Stimulated activated CD8-positive, alpha-beta memory T cell treated with anti-CD3 and anti-CD28 coated beads, Interleukin-15, amount 100 ng/mL, for 48 hours (primary cell): ENCODE measurements at places on chromosomes 6 and 20.

- DNase-seq: no peak
These were observed 78.5 kb upstream of the SIRPA start for GRCh38 chr20:1816384-1817381.

DNA sequence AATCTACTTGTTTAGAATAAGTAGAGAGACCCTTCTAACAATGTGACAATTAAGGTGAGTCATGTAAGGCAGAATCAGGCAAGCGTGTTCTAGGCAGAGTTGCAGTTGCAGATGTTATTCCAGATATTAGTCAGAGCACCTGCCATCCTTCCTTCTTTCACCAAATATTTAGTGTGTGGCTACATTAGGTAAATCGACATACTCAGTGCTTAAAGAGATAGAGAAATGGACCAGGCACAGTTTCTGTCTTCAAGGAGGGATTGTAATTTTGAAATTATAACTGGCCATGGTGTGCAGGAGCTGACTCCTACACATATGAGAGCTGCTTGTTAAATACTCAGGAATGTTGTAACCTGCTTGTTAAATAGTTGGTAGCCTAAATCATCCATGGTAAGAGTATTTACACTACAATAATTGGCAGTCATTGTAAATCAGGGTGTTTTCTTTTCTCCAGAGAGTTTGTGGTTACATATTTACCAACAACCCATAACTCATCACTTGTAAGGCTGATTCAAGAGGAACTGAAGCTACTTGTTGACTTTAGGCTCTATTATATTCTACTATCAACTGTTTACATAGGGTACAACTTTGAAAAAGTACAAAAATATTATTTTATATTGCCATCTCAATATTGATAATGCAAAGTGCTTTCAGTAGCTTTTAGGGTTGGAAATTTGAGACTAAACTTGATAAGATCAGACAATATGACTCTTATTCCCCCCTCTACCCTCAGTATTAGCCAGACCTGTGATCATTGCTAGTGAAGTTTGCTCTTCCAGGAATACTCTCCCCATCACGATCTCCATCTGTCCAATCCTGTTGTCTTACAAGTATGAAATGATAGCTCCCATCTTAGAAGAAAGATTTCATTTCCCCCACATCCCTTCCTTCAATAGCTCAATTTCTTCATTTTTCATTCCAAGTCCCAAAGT is 607.1 kb downstream of the COL12A1 start:
- no peak for DNase-seq

GRCh38 chr6:148507774-148508173 is 165.1 kb downstream of the SASH1 start:
- DNase-seq: no peak

GRCh38 chr20:43831481-43832065 is 83.1 kb upstream of the TOX2 start:
- DNase-seq: no peak

- peak; percentile 50 for DNase-seq
These were observed 5.4 kb downstream of the NPBWR2 start for GRCh38 chr20:64101731-64102621.

GRCh38 chr6:113709936-113710509 is 147.1 kb upstream of the MARCKS start:
- DNase-seq: no peak

DNA sequence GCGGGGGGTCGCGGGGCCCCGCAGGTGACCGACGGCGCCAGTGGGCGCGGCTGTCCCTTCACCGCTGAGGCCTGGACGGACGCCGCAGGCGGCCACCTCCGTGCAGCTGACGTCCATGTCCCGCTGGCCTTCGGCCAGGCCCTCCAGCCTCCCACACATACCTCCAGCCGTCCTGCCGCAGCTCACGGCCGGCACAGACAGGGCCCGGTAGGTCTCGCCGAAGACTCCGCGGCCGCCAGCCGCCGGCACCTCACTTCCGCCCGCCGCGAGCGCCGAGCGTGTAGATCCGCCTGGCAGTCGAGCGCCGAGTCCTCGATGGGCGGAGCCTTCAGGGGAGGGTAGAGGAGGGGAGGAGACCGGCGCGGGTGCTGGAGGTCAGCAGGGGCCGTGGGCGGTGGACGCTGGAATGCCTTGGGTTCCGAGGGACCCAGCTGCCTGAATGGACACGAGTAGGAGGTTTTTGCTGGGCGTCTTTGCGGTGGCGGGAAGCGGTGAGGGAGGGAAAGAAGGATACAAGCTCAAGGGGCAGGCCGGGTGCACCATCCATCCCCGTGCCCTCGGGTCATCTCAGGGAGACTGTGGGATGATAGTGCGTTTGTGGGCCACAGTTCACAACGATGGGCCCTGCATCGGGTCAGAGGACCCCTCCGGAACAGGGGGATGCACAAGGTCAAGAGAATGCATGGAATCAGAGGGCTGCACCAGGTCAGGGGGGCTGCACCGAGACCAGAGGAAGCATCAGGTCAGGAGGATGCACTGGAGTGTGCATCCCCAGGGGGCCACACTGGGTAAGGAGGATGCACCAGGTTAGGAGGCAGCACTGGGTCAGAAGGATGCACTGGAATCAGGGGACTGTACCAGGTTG is at the start of gene EXOC2:
Gene EXOC2, minus strand, starts transcription at position 282 of the 865 bp plus-strand sequence. CDS start 55,321 bp downstream, outside the sequence.
- DNase-seq: peak; percentile 77

GRCh38 chr20:35661908-35662307 is 2.8 kb downstream of the CPNE1 start:
- DNase-seq: no peak

DNA sequence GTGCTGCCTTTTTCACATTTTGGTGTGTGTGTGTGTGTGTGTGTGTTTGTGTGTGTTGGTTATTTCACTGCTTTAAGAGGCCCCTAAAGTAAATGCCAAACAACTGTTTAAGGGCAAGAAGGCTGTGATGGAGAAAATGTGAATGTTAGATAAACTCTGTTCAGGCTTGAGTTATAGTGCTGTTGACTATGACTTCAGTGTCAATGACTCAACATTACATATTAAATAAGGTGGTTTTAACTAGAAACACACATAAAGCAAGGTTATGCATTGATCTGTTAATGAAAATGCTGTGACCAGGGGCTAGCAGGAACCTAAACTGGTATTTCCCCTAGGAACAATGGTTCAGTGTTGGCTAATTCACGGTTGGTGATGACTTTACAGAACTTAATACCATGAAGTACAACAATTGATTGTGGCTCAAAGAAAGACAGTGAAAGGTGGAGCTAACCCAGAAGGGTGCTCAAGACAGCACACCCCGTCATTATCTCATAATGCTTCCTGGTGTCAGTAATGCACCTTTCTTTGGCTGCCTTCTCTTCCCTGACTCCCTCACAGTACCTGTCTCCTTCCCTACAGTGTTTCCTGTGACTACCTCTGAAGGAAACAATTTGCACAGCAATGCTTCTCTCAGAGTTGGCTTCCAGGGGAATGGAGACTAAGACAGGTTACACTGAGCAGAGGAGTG is 116.1 kb downstream of the RIN2 start:
- DNase-seq: no peak

GRCh38 chr6:56353860-56354259 is 106.5 kb upstream of the COL21A1 start:
- DNase-seq: no peak

GRCh38 chr20:17679941-17680835 is 1.9 kb downstream of the RRBP1 start:
- DNase-seq: no peak

DNA sequence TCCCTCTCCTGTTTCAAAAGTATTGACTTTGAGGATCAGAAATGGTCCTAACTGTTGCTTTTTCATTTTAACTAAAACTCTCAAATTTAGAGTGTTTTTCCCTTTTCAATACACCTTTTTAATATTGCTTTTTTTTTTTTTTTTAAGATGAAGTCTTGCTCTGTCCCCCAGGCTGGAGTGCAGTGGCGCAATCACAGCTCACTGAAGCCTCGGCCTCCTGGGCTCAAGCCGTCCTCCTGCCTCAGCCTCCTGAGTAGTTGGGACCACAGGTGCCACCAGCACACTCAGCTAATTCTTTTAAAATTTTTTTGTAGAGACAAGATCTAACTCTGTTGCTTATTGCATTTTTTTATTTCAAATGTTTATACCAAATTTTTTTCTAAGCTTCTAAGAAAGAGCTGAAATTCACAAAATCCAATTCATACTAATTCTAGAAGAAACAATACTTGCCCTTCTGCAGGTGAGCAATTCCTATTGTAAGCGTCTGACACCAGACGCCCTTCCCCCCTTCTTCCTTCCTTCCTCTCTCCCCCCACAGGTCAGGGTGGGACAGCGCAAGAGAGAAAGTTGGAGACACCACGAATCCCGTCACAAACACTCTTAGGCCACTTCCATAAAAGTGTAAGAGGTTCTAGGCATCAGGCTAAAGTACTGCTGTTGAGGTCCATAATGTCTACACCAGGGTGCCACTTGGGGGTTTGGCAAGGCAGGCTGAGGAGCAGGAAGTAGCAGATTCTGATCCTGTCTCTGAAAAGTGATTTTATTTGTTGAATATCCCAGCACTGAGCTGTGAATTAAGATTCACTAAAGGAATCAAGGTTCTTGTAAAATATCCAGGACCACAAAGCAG is 12.8 kb downstream of the DLL1 start:
- DNase-seq: no peak

- no peak for DNase-seq
These were observed 454.2 kb downstream of the GRIK2 start for GRCh38 chr6:101847690-101848089.

DNA sequence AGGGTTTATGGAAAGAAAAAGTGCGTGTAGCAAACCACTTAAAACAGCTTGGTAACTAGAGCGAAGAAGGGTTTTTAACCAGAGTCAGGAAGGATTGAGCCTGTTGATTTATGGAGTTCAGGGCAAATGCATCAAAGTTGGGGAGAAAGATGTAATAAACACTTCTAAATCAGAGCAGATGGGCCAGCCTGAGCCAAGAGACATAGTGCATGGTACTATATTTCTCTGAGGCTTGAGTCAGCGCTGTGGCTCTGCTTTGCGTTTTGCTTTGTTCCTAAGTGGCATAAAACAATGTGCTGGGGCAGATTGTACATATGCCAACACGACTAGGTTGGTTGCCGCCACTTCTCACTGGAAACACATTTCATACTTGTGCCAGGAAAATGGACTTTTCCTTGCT is 111.3 kb downstream of the BCKDHB start:
- DNase-seq: no peak

DNA sequence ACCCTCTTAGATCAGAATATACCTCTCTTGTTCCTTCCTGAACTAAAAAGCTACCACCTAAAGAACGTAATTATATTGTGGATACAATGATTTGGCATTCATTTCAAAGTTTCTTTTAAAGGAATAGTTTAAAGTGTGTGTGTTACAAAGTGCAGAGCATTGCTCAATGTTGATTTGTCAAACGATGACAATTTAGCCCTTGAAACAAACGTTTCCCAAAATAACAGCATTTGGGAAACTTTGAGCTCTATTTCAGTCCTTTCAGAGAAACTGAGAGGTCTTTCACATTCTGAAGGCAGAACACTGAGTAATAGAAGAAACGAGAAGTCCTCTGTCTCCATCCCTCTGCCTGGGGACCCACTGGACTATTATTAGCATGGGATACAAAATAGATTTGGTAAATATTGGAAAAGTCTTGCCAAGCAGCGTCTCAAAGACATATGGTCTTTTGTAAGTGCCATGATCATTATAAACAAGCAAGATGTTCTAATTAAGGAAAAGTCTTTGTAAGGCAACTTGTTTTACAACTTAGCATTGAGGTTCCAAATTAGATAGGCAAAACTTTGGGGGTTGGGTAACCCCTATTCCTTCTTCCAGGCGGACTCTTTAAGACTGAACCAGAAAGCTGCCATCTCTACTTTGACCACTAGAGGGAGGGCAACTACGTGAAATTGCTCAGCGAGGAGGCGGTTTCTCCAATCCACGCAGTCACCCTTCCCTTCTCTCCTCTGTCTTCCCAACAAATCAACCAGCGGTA is 208.8 kb downstream of the RNF144B start:
- no peak for DNase-seq

GRCh38 chr6:129252377-129253071 is 369.6 kb downstream of the LAMA2 start:
- DNase-seq: no peak

DNA sequence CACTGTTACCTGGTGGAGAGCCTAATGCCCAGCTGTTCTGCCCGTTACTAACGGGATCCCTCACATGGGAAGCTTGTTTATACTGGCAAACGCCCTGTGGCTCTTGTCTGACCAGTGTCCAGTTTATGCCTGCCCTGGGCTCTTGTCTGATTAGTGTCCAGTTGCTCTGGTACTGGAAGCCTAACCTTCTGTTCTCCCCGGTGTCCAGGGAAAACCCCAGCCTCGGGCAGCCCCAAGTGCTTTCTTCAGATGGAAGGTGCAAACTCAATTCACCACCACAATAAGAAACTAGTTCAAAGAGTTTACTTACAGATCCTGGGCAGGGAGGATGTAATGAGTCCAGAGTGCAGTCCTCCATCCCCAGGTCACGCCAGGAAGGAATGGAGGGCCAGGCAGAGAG is 148.4 kb downstream of the TBXT start:
- DNase-seq: no peak

DNA sequence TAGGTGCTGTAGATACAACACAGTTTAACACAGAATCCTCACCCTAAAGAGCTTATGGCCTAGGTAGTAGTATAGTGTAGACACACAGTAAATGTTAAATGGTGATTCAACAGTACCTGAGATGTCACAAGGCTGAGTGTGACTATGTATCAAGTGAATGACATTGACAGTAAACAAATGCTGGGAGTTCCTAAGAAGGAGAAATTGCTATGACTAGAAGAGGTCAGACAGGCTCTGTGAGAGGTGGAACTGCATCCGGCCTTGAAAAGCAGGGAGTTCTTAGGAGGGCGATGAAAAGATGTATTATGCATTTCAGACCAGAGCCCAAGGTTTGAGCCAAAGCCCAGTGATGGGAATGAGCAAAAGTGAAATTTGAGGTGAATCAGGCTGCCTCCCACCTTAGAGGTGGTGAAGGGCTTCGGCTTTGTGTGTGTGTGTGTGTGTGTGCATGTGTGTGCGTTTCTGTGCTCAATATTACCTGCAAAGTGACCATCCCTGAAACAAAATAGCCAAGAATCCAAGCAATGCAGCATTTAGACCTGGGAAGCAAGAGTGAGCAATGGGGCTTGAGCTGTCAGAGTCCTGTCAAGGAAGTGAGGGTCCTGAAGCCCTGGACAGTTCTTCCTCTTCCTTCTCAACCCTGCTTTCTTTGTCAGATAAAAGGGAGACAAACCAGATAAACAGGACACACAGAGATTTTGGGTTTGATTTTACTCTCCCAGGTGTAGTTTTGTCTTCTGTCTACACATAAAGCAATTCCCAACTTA is 32.3 kb upstream of the CITED2 start:
- no peak for DNase-seq

DNA sequence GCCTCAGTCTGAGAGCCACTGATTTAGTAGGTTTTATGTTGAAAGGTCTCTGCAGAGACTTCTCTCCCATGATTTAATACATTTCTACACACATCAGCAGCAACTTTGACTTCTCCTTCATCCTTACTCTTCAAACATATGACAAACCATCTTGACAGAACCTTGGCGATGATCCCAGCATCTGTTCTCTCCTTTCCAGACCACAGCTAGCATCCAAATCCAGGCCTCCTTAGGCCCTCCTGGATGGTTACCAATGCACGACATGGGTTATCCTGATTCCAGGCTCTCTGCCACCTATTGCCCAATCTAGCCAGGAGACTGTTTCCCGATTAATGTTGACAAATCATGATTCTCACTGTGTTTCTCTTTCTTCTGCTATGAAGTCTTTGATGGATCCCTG is 16.8 kb downstream of the LAMA4 start:
- DNase-seq: no peak

GRCh38 chr20:44776980-44777379 is 31.3 kb downstream of the KCNK15 start:
- DNase-seq: no peak
